ENCODE measurements at places on chromosomes 2 and 18. TPM values are rescaled to one million over a fixed set of nuclear protein-coding genes. Genes with fewer than 3 reads are reported as not detected.
A peak's percentile ranks its signal among the peaks of the same experiment; 100 is the strongest.

GRCh38 chr2:126467367-126468054 lies 188.4 kb upstream of the GYPC start:
- DNase-seq: peak; percentile 65

DNA sequence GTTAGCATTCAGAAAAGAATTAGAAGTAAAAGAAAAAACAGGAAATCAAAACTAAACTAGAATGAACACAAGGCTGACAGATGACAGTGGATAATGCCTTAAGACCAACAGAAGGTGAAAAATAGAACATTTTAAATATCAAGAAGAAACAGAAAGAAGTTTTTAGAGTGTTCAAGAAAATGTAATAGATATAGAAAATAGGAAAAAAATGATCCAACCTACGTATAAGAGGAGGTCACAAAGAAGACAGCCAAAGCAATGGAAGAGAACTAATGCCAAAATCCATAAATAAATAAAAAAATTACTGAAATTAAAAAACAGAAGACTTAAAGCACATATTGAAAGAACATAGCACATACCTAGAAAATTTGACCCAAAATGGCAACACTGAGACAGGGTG lies 42.5 kb upstream of the EN1 start:
- no peak for DNase-seq

DNA sequence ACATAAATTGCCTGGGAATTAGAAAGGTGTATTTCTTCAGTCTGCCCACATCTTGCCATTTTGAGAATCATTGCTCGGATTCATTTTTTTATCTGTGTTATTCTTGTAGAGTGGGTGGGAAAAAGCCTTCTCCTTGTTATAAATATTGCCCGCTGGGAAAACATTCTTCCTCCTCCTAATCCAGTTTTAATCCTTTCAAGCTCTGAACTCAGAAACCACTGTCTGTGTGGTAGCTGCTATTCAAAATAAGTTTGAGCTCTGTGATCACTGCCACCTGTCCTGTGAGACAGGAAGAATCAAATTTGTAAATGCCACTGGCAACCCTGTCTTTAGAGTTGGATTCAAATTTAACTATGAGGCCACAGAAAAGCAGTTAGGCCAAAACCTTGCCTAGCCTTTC lies 1875.2 kb upstream of the PIK3C3 start:
- DNase-seq: no peak

DNA sequence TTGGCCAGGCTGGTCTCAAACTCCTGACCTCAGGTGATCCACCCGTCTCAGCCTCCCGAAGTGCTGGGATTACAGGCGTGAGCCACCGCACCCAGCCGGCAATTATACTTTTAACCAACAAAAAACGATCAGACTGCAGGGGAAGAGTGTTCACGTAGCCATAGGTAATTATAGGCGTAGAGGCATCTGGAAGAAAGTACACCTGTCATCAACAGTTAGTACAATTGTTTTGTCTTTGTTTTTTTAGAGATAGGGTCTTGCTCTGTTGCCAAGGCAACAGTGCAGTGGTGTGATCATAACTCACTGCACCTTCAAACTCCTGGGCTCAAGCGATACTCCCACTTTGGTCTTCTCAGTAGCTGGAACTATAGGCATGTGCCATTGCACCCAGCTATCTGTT lies 20.0 kb downstream of the ST3GAL5 start:
- DNase-seq: no peak

DNA sequence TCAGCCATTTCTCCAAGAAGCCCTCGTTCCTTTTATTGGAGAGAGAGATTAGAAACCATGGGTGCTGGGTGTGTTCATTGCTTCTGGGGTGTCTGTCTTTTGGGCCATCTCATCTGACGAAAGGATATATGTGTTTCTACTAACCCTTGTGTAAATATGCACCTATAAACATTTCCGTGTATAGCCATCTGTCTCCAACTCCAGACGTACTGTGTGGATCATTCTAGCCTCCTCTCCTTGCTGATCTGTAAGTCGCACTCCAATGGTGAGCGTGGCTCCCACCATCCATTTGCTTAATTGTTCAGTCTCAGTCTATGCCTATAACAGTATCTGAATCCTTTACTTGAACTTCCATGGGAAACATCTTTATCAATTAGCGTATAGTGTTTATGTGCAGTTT lies 1.8 kb downstream of the RBFA start:
- no peak for DNase-seq

GRCh38 chr2:234703258-234703657 lies 206.4 kb upstream of the ARL4C start:
- no peak for DNase-seq

The RAB6C gene
- not detected for total RNA-seq

Data from activated CD8-positive, alpha-beta T cell treated with anti-CD3 and anti-CD28 coated beads for 36 hours (primary cell).